ENCODE measurements at places on chromosomes 2 and 18.

DNA sequence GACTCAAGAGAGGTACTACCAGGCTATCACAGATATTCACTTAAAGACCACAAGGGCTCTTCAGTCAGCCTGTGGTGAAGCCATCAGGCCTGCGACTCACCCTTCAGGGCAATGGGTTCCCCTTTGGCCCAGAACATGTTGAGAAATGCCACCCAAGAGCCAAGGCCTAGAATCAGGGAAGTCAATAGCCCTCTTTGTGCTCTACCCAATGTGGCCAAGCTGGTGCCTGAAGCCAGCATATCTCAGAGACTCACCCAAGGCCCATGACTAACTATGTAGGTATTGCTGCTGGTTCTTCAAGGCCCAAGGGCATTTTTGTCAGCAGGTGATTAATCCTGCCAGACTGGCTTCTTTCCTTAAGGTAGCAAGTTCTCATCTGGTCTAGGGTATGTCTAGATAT lies 338.9 kb upstream of the SETBP1 start:
- no peak for DNase-seq

- DNase-seq = no peak
Measured at GRCh38 chr2:17191223-17191622, 327.0 kb downstream of the RAD51AP2 start.

DNA sequence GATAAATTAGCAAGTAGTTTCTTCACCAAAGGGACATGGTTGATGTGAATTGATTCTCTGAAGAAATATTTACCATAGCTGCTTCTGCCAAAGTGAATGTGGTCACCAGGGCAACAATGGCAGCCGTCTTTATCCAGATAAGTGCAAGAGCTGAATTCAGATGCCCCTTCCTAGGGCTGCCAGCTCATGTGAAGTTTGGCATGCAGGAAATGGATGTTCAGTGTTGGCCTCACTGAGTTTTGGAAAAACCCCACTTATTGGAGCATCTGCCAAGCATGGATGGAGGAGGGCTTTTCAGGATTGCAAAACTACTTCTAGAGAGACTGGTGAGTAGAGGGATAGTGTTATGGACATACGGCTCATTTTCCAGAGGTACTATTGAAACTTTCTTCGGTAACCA lies 80.8 kb downstream of the FMNL2 start:
- no peak for DNase-seq

- no peak for DNase-seq
Measured at GRCh38 chr2:217669831-217670230, 333.0 kb downstream of the TNS1 start.

DNA sequence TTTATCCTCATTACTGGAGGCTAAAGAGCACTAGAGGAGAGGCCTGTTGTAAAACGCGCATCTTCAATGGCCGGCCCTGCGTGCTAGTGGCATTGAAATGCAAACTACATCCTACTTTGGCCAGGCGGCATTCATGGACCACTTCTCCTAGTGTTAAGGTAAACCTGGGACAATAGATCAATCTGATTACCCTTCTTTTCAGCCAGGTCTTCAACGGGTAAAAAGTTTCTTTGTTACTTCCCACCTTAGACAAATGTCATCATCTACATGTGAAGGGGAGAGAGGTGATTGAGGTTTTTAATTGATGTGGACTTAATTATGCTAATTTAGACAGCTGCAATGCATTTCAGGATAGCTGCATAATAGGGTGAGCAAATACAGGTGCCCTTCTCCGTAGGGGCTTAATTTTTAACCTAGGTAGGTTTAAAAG lies 628.0 kb downstream of the ZEB2 start:
- no peak for DNase-seq

GRCh38 chr2:68561372-68561771 lies 82.0 kb upstream of the PROKR1 start:
- DNase-seq = no peak

DNA sequence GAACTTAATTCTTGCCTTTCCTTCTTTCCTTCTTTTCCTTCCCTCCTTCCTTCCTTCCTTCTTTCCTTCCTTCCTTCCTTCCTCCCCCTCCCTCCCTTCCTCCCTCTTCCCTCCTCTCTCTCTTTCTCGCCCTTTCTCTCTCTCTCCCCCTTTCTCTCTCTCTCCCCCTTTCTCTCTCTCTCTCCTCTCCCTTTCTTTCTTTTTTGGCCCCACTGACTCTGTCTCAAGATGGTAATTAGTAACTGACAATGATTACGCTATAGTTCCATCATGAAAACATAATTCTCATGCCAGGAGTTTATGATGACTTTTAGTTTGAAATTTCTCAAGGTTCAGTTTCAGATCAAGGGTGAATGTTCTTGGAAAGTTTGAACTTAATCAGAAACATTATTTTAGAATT lies 14.8 kb upstream of the CTLA4 start:
- DNase-seq = no peak

DNA sequence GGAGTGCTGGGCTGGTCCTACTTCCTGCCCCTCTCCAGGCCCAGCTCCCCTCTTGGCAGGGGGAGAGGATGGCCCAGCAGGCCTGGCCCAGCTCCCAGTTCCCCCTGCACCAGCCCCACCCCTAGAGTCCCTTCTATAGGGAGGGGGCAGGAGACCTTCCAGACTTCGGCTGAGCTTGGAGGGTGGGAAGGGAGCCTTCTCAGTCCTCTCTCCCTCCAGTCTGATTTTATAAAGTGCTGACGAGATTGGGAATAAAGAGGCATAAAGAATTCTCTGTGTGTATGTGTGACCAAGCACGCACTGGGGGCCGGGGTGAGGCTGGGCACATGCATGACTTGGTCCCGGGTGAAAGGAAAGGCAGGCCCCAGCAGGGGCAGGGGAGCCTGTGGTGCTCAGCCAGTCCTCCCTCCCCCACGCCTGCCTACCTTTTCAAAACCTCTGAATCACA lies 5.1 kb downstream of the CHPF start:
- no peak for DNase-seq

GRCh38 chr2:15668611-15669305 lies 77.1 kb downstream of the DDX1 start:
- DNase-seq = no peak

DNA sequence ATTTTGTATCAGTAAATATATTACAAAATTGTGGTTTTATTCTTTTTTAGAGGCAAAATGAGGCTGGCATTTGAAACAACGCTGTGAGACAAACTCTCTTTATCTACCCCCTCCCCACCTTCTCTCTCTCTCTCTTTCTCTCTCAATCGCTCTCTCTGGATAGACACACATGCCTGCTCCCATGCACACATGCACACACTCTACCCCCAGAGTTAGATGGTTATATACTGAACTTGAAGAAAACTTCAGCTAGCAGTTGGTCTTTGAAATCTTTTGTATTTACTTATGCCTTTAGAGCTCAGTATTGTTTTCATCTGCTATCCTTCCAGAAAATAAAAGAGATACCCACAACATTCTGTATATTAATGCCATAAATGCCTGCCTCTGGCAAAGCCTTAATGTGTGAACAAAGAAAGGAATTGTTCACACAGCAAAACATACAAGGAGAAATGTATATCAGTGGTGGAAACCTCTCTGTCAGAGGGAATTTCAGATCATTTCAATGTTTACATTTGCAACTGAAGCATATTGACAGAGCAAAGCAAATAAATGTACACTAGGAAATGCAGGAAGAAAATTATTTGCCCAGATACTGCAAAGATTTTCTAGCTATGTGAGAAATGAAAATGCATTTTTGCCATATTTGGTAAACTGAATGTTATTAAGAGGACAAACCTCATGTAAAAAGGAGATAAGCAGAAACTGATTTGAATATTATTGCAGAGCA lies 217.0 kb upstream of the UBE2E3 start:
- no peak for DNase-seq

DNA sequence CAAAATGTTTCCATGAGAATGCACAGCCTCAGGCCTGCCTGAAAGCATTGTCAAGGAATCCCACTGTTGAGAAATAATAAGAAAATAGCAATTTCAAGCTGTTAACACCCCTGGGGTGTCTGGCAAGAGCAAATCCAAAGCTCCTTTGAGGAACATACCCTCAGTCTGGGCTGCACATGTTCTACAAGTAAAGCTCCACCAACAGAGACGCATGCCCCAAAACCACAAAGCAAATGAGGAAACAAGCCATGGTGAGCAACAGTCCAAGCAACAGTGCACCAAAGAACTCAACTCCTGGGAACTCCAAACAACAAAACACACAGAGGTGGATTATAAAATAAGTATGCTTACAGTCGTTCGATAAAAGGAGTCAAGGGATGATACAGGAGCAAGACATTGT lies 40.3 kb downstream of the CYP27C1 start:
- no peak for DNase-seq

GRCh38 chr2:226548732-226549131 lies 250.9 kb downstream of the IRS1 start:
- no peak for DNase-seq

DNA sequence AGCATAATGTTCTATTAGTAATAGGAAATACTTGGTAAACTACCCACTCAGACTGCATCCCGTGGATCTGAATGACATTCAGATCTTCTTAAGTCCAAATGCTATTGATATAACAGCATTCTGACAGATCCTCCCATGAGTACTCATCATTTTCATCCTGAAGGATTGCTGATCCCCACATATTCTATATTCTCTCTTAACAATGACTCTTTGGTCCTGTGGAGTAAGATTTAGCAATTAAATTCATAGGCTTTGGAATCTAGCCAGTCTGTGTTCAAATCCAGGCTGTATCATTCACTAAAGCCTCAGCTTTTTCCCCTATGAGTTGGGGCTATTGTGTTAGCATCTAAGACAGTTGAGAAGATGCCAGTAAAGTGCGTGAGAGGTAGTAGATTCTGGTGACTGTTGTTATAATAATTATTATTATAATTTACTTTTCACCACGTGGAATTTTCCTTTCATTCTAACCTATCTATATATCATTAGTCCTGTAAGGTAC lies 591.3 kb upstream of the SYT4 start:
- no peak for DNase-seq

GRCh38 chr2:4214444-4215205 lies 511.2 kb downstream of the DCDC2C start:
- DNase-seq = no peak

- no peak for DNase-seq
Measured at GRCh38 chr2:15652801-15653200, 61.1 kb downstream of the DDX1 start.

GRCh38 chr2:211498551-211499205 lies 942.3 kb downstream of the CPS1 start:
- DNase-seq = no peak

DNA sequence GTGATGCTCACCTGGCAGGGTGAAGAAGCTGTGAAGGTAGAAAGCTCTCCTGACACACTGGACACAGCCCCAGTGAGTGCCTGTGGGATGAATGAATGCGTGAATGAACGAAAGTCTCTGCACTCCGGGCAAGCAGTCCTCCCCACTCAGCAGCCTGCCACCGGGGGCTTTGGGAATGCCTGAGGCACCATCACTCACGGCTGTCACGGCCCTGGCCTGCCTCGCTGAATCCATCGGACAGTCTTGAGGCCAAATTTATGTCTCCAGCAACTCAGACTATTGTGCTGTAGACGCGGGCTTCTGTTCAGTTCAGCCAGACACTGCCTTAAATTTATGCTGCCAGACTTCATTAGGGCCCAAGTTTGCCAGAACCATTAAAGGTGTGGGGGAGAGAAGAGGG lies 62.9 kb upstream of the TEX51 start:
- no peak for DNase-seq

- no peak for DNase-seq
Measured at GRCh38 chr2:100791936-100792308, 28.0 kb upstream of the NPAS2 start.
